ENCODE measurements at places on chromosomes 2 and 18.

DNA sequence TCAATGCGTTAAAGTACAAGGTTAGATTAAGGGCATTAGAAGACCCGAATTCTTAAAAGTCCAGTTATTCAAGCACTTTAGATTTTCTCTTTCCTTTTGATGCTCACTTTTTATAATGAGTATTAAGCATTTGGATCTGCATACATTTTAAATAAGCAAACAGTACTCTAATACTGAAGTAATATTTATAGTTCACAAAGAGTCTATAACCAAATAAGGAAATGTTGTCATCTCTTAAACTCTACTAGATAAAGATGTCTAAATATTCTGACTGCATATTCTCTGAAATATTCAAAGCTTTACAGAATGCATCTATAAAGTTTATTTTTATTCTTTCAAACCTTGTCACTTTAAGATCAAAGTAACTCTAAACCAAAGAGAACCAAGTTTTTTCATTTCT lies 25.5 kb downstream of the PPP3R1 start:
- DNase-seq = no peak

DNA sequence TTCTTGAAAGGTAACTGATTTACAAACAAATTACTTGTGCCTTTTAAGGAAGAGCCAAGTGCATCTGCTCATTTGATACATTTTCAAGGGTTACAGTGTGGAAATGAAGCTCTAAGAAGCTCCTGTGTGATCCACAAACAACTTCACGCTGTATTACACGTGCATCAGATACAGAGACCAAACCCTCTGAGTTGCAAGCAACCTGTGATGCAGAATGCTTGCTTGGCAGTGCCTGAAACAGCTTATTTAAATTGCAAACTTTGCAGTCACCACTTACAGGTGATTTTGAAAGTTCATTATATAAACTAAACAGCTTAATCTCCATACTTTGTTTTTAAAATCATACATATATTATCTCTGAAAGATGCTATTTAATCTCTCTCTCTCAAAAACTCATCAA lies 50.1 kb downstream of the ZEB2 start:
- no peak for DNase-seq

DNA sequence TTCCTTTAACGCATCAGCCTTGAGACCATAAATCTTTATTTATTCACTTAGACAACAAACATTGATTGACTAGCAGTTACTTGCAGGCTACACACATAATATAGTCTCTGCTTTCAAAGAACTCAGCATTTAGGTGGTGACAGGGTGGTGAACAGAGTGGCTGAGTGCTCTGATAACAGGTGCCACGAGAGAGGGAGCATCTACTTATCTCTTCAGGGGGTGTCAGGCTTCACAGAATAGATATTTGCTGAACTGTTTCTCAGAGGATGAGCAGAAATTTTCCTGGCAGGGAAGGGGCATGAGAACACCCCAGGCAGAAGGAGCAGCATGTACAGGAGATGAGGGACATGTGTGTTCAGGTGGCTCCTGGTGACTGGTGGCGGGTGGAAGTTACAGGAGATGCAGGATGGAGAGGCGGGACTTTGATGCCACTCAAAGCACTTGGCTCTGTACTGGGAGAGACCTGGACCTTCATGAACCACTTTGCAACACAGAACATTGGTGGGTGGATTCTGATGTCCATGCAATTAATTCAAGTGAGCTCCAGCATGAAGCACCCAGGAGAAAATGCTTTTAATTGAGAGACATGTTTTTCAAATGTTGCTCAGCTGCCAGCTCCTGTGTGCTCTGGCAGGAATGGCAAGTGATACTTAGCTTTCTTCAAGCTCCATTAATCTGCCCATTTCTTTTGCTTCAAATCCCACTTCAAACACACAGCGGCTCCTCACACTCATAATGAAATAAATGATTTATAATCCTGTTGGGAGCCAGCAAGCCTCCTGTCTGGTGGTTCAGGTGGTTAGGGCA lies 248.9 kb downstream of the MYCN start:
- no peak for DNase-seq

DNA sequence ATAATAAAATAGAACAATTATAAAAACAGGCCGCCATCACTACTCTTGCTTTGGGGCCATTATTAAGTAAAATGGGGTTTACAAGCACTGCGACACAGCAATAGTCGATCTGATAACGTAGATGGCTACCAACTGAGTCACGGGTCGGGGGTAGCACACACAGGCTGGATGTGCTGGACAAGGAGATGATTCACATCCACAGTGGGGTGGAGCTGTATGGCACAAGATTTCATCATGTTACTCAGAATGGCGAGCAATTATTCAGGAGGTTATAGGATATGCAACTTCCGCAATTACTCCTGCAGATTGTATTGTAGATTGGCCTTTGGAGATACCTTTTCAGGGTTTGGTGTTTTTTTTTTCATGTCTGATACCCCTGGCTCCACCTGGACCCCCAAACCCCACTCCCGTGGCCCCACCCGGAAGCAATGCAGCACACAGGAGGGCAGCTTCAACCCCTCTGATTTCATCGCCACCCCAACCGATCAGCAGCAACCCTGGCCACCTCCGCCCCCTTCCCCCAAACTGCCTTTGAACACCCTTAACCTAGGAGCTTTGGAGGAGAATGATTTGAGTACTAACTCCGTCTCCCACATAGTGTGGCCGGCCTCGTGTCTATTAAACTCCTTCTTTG lies 21.4 kb upstream of the MLPH start:
- DNase-seq = no peak

DNA sequence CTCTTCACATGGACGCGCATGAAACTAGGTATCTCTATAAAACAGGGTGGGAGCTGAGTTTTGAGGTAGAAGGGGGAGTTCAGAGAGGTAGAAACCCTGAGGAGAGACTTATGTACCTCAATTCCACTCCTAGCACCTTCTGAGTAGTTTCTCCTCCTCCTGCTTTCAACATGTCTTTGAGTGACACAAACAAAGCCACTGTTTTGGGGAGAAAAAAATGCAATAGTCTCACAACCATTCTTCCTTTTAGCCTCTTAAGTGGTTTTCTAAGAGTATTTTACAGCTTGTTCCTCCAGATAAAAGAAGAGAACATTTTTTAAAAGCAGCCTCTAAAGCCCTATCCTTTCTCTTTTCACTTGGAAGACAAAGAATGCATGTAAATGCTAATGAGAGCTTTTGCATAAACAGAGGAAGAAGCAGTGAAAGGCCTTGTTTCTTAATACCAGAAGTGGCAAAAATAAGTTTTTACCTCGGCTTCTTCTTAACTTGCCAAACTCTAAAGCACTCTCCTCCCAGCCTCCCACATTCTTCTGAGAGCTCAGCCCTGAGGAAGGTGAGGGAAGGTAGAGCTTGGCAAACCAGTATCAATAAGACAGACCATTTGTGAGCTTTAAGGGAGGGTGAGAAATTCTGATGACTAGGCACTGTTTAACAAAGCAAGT lies 1304.4 kb upstream of the ACVR2A start:
- DNase-seq = no peak

GRCh38 chr18:44601447-44601846 lies 79.2 kb upstream of the SETBP1 start:
- no peak for DNase-seq

DNA sequence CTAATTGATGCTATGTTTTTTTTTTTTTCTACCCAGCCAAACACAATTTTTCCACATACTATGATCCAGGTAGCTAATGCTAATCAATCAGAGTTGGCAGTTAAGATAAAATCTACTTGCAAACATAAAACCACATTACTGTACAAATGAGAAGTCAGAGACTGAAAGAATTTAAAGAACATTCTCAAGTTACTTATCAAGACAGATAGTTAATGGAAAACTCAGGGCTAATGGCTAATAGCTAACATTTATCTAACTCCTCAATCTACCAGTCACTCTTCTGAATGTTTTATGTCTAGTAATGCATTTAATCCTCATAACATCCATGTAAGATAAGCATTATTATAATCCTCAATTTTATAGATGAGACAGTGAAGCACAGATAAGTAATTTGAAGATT lies 537.6 kb upstream of the SETBP1 start:
- DNase-seq = no peak

GRCh38 chr2:226447338-226448300 lies 352.0 kb downstream of the IRS1 start:
- DNase-seq = no peak

- DNase-seq = peak; percentile 17
These were observed 26.5 kb upstream of the C2orf74 start for GRCh38 chr2:61135510-61135909.

DNA sequence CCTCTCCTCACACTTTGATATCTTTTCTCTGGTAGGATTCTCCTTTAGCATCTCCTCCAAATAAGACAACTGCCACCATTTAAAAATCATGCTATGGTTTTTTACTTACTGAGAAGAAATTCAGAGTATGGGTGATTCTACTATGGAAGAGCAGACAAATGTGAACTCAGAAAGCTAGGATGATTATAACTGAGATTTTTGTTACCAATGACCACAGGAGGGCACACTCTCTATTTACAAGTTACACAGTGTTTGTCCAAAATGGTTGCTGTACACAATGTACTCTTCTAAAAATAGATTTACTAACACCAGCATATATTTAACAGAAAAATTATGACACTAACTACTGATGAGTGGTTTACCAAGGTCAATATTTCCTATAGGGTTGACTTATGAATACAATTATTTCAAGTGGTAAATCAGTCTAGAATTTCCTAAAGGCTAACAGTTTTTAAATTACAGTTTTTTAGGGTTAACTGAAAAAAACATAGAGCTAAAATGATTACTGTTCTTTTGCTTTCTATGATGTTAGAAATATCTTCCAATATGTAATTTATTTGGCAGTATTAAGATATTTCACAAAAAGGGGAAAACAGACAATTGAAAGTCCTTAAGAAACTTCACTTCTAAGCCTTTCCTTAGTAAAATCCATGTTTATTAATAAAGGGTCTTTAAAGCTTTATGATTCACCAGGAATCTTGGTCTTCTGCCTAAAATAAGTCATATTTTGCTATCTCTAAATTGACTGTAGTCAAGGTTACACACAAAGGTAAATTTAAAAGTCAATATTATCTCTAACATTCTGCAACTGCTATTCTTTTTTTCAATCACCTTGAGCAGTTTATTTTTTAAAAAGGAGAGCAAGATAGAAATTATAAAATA lies 57.2 kb downstream of the MAP4K3 start:
- no peak for DNase-seq

GRCh38 chr2:56338232-56338631 lies 154.4 kb downstream of the CCDC85A start:
- DNase-seq = no peak

Data from activated naive CD4-positive, alpha-beta T cell treated with anti-CD3 and anti-CD28 coated beads for 36 hours (primary cell).